Sigmoid colon (tissue), 7 donors: ENCODE measurements at places on chromosomes 5 and 9. TPM values are rescaled to one million over a fixed set of nuclear protein-coding genes. Genes with fewer than 3 reads are reported as not detected.

KCNMB1 gene
- total RNA-seq, result 42.1 TPM

PCAT7 gene
- total RNA-seq, result not detected

FAM221B gene
- not detected for total RNA-seq

CYLC2 gene
- not detected for total RNA-seq

NR6A1 gene
- 2.1 TPM for total RNA-seq

TRIM7 gene
- total RNA-seq, result 2.1 TPM

C9orf50 gene
- not detected for total RNA-seq
